Body of pancreas (tissue), 4 donors: ENCODE measurements at places on chromosomes 2 and 18.

DNA sequence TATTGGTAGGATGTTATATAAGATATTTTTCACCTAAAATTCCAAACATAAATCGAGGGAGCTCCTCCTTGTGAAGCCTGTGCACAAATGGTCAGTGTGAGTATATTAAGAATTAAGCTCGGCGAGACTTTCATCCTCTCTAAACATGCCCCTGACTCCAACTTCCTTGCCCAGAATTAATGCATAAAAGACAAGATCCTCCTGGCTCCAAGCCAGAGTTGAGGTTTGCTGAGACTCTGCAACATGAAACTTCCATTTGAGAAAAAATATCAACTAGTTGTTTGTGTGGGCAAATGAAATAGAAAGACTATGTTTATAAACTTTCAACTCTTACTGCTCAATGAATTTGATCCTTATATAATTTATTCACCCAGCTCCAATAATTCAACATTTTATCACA, 68.1 kb downstream of the CCDC178 start:
- no peak for DNase-seq

DNA sequence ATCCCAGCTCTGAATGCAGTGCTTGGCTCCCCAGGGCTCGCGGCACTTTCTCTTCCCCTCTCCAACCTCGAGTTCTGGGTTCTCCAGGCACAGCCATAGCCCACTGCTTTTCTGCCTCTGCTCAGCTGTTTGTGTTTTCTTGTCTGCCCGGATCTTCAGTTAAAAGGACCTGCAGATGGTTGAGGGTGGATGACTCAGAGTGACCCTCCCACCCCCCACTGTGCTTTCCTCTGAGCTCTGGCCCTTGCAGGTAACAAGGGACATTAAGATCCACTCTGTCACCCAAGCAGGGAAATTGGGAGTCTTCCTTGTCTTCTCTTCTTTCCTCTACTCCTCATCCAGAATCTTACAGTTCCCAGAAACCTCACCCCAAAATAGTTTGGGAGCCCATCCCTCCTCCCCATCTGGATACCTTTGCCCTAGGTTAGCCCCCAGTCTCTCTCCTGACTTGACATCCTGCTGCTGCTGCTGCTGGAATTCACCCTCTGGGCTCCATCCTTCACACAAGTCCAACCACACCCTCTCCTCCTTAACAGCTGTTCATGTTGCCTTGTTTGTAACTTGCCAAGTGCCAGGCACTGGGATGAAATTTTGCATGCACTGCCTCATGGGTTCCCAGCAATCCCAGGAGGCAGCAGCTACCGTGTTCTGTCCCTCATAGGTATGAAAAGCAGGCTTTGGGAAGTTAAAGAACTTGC, 157.9 kb upstream of the TTC39C start:
- no peak for DNase-seq

- no peak for DNase-seq
Observed at GRCh38 chr2:136291871-136292270, 173.9 kb upstream of the CXCR4 start.

- DNase-seq = peak; percentile 55
Observed at GRCh38 chr18:14747513-14748474, at the start of gene ANKRD30B. TSS of gene ANKRD30B (plus strand) at chr18:14748172. CDS start at chr18:14748420, 248 bp downstream.

DNA sequence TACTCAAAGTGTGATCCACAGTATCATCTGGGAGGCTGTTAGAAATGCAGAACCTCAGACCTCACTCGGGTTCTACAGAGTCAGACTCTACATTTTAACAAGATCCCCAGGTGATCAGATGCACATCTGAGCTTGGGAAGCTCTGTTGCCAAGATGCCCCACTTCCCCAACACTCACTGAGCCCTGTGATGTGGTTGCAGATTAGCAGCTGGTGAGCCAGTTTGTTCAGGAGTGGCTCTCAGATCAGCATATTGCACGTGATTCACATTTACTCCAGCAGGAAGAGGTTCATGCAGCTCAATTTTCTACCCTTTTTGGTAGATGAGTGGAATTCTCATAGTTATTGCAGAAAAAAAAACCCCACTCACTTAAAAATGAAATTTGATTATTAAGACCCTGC, 96.4 kb downstream of the VIT start:
- DNase-seq = no peak

GRCh38 chr2:67329951-67330350, 67.2 kb upstream of the ETAA1 start:
- no peak for DNase-seq

DNA sequence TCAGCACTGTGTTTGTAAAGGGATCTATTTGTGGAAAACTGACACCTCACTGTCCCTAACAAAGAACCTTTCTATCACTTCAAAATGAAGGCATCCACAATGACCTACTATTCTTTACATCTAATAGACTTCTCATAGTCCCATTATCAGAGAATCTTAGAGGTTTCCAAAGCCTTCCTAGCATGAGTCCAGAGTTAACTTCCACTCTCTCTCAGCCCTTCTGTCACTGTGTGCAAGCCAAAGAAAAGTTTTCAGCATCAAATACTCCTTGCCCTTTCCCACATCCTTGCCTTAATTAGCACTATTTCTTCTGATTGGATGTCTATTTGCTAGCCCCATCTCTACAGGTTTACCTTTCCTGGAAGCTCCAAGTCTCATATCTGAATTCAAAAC, 178.5 kb downstream of the ERBB4 start:
- DNase-seq = no peak

DNA sequence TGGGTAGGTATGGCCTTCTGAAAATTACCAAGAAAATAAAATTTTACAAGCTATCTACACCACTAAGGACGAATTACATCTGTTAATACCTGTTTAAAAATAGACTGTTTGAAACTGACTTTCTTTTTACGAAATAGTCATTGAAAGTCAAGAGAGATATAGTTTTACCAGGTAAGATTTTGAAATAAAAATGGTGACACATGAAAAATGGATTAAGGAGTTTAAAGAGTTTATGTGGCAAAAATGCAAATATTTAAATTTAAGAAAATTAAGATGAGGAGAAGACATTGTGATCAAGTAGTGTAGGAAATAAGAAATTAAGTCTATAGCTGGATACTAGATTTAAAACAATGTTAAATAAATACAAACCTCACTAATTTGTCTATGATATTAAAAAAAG, 271.5 kb downstream of the TRIB2 start:
- no peak for DNase-seq

DNA sequence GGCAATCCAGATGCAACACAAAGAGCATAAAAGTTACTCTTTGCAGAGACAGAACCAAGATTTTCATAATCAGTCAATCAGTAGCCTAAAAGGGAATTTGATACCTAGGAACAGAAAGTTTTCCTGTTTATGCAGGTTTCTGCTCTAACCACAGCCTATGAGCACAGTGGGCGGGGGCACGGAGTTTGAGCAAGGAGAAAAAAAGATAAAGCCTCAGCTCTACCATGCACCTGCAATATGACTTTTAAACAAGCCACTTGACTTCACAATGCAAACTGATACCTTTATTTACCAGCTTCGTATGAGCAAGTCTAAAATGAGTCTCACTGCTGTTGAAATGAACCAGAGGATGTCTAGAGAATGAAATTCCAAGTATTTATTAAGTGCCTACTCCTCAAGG, 5.6 kb upstream of the LRATD1 start:
- DNase-seq = no peak

DNA sequence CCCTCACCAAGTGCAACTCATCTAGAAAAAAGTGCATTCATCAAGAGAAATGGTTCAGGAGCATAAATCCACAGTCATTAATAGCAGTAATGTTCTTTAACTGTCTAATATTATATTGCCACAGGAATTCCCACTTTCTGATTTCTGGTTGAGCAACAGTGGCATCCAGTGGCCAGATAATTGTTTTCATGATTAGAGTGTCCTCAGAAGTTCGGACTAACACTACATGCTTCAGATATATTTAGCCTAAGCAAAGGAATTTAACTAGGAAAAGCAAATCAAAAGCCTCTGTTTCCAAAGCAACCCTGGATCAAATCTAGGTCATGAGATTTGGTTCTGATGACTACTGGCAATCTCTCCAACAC, 9.8 kb upstream of the ERBB4 start:
- DNase-seq = peak; percentile 30

- DNase-seq = no peak
Observed at GRCh38 chr2:128690869-128691268, 372.2 kb upstream of the HS6ST1 start.

DNA sequence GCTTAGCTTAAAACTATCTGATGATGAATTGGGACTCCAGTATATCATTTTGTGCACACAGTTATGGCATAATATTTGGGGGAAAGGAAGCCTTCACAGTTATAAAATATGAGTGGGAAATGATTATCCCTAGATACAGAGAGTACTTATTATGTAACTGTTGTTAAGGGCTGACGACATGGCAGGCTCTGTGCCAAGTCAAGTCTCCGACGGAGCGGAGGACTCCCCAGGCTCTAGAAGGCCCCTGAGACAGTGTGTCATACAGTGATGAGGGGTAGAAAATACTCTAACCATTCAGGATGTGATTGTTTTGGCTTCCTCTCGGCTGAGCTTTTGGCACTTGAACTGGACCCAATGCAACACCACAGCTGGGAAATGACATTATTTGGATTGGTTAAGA, 211.8 kb downstream of the SLC8A1 start:
- peak; percentile 51 for DNase-seq

DNA sequence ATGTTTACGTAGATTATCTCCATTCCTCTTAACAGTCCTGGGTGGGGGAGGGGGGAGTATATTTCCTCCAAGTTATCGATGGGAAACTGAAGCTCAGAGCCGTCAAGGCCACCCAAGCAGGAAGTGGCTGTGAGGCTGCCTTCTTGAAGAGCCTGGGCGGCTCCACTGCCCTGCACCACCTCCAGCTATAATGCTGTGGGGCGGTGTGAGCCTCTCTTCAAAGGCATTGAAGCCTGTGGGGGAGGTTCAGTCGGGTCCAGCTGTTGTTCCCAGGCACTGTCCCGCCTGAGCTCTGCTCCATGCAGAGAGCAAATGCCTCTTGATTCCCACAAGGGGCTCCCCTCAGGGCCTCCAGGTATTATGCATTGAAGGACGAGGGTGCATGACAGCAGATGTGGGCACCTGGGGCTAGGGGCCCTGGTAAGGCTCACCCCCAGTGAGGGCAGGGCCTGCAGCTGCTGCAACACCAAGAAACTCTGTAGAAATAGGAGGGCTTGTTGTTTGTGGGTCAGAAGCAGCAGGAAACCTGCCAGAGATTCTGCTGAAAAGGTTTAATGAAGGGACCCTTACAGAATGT, 29.5 kb upstream of the LAPTM4A start:
- DNase-seq = no peak

DNA sequence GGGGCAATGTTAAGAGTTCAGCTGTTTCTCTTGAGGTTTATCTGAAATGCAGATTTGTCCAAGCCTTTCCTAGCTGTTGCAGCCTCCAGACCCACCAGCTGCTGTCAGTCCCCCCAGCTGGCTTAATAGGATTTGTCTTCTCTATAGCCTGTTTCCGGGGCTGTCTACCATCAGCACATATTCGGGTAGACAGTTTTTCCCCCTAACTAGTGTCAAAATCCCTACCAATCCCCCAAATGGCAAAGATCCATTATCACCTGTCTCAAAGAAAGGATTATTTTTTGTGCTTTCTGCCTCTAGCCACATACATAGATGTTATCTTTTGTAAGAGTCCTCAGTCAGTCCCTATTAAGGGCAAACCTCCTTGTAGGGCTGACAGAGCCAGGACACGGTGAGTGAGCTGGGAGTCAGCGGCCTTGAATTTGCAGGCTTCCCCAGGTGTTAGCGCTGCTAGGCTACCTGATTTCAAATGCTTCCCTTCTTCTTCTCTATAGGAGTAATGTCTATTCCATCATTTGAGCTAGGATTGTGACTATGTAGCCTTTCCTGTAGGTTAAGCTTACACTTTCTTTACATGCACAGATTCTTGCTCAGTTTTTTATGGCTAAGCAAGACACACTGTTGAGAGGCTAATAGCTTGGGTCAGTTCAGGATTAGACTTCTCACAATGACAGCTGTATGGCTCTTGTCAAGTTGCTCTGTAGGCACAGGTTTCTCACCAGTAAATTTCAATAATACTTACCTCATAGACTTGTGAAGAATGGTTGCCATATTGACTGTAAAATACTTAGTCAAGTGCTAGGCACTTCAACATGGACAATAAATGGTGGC, 171.1 kb upstream of the UNC80 start:
- no peak for DNase-seq

DNA sequence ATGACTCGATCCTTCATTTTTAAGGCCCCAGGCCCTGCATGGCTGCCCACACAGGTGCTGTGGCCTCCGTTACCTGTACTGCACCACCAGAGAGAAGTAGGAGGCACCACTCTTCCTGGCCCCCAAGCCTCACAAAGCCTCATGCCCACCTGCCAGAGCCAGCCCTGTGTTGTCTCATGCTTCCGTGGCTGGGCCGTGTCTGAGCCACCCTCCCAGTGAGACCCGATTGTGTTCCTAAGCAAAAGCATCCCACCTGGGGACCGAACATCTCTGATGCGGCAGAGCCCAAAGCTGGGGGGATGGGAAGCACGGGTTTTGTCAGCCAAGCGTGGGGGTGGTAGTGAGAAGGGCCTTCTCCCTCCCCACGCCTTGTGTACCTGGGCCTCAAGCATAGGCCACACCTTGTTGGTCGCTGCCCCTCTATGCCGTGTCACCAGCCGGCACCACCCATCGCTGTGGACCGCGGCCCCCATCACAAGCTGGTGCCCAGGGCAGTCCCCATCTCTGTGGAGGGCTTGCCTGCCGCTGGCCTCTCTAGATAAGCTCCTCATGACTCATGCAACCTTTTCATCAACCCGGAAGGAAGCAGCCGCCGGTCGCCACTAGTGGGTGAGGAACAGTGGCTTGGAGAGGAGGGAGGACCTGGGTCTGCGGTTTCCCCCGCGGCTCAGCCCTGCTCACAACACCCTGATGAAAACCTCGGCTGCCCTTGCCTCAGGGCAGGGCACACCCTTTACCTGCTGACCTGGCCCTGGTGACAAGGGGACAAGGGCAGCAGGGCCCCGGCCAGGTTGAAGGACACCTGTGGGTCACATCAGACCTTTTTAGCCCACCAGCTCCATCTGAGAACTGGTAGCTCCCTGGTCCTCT, 2.7 kb upstream of the RNPEPL1 start:
- peak; percentile 85 for DNase-seq

DNA sequence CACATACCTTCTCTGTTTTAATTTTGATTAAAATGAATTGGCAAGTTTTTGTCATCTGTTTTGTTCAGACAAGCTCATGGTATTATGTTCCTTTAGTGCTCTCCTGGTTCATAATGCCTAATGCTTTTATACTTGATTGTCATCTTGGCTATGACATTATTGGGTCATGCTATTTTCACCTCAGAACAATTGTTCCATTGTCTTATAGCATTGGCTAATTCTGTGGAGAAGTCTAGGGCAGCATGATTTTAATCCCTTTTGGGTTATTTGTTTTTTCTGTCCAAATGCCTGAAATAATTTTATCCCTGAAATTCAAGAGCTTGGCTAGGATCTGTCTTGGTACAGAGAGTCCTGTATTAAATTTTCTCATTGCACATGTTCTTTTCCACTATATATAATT, 83.8 kb upstream of the CCDC85A start:
- DNase-seq = no peak

DNA sequence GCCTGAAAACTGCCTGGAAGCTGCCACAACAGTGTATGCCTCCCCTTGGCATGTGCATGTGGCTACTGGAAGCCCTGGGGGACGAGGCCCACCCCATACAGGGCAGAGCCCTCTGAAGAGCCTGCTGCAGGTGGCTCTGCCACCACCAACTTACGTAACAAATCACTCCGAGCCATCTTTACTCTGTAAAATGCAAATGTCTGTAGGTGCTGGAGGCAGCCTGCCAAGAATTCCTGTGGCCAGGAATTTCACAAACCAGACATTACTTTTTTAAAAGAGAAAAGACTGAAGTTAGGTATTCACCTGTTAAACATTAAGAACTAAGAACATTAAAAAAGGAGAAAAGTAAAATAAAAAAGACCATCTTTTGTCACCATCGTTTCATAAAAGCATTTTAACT, 106.3 kb downstream of the GPR39 start:
- DNase-seq = no peak
